Right lung (tissue), 10 donors: ENCODE measurements at places on chromosomes 16 and 17. TPM values are rescaled to one million over a fixed set of nuclear protein-coding genes. Genes with fewer than 3 reads are reported as not detected.

Gene GGA2
- polyA plus RNA-seq: 144 TPM

- DNase-seq: no peak
Observed at GRCh38 chr16:78150233-78150632, 50.8 kb downstream of the WWOX start.

Gene CORO1A
- polyA plus RNA-seq: 14.0 TPM

- DNase-seq: no peak
Observed at GRCh38 chr16:30747331-30747730, 894 bp upstream of the PHKG2 start.

DNA sequence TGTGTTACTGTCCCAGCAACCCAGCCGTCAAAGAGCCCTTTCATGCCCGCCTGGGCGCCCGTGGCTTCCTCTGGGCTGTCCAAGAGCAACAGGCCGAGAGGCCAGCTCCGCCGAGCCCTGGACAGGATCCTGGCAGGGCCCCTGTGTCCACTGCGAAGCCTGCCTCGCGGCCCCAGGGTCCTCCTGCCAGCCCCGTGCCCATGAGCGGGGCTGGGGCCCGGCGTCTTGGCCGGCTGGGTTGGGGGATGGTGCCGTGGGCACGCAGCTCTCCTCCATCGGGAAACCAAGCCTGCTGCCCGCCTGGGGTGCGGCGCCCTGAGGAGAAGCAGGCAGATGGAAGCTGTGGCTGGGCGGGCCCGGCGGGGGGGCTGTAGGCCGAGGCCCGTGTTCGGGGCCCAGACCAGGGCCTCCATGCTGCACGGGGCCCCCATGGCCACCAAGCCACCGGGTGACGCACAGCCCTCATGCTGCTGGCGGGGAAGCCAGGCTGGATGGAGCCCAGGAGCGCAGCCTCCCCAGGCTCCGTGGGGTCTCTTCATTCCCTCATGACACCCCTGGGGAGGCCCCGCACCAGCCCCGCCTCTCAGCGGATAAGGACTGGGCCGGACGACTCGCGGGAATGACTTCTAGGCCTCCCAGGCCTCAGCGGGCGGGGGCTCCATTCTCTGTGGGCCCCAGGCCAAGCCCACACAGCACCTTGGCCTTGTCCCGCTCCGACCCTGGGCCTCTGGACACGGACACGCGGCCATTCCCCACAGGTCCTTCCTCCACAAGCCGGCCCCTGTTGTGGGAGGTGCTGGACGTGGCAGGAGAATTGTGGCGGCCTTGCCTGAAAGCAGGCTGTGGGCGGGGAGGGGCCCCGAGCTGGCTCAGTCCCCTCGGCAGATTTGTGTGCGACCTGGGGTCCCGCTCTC lies at the start of gene C1QTNF8:
Gene C1QTNF8, minus strand, starts transcription at position 76 of the 914 bp plus-strand sequence. CDS start 1,322 bp downstream, outside the sequence.
- DNase-seq: no peak

Gene CEP112
- 21.1 TPM for polyA plus RNA-seq
